ENCODE measurements at places on chromosomes 16 and 17.

DNA sequence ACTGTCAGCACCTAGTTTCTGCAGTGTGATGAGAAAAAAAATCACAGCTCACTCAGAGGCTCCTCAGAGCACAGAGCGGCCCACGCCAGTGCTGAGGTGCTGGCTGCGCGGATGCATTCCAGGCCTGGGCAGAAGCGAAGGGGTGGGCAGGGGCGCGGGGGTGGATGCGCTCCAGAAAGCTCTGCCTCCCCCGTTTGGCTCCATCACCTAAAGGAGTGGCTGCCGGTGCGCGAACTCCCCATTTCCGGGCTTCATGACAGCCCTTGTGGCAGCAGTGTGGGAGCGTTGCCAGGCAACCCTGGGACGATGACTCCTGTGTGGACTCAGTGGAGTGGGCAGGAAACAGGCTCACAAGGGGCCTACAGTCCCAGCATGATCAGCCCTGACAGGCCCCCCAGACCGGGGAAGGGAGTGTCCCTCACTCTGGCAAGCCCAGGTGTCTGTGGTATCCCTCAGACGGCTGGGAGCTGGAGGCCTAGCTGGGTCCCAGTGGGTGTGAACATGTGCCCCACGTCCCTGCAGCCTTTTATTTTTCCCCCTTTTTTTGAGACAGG, 32.8 kb upstream of the NUDT16L1 start:
- DNase-seq = no peak

- peak; percentile 85 for DNase-seq
These were observed 14.4 kb upstream of the CDIPT start for GRCh38 chr16:29877266-29877961.

- DNase-seq = no peak
These were observed 74.5 kb upstream of the HSBP1 start for GRCh38 chr16:83733301-83733700.

DNA sequence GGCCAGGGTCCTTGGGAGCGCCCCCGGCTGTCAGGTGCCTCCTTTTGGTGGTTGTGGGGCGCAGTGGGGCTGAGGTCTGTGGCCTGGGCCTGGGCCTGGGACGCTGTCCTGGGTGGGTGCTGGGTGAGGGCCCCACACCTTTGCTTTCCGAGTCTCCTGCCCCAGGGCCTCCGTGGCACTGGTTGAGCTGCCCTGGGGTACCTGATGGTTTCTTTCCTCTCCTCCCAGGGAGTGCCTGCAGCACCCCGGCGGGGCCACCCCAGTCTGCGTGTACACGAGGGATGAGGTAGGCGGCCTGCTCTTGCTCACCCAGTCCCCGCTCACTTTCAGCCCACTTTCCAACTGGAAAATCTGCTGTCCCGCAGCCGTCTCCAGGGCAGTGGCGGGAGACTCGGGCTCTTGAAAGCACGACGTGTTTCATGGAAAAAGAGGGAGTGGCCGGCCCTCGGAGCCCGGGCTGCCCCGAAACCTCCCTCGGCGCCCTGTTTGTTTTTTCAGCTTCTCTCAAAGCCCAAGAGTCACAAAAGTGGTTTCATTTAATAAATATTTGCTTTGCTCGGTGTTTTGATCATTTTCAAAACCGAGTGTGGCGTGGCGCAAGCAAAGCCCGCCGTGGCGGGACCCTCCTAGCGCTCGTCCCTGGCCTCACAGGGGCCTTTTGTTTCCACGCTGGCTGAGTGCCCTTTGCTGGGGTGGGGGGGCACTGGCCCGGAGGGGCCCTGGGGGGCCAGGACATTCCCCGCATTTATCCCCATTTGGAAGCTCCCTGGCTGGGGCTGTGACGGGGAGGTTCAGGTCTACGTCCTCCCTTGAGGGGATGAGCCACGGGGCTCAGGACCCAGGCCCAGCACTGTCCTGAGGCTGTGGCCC, 17.4 kb downstream of the ASPSCR1 start:
- no peak for DNase-seq

- no peak for DNase-seq
These were observed 76.3 kb downstream of the AMFR start for GRCh38 chr16:56349086-56349415.

DNA sequence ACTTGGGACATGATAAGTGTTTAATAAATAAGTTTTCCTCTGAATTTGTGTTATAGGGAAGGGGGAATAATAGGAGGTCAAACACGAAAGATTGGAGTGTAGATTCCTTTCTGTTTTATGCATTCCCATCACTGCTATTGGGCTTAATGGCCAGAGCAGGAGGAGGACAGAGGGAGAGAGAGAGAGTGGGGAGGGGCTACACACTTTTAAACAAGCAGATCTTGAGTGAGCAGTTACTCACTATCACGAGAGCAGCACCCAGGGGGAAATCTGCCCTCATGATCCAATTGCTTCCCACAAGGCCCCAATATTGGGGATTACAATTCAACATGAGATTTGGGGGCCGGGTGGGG, 505.0 kb downstream of the GRIN2A start:
- no peak for DNase-seq

GRCh38 chr17:68288804-68289203, 2.1 kb downstream of the SLC16A6 start:
- peak; percentile 29 for DNase-seq

DNA sequence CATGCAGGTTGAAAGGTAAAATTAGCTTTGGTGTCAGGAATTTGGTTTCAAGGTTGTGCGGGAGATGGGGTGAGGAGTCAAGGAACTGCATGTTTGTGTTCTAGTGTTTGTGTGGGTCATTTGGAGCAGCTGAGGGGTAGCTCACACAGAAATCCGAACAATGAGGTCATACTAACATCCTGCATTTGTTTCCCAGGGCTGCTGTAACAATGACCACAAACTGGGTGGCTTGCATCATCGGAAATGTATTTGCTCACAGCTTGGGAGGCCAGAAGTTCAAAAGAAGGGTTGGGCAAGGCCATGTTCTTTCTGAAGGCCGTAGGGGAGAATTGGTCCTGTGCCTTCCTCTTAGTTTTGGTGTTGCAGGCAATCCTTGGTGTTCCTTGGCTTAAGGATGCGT, 287.4 kb downstream of the HAPSTR1 start:
- DNase-seq = no peak

GRCh38 chr16:25198021-25198420, 18.7 kb upstream of the AQP8 start:
- DNase-seq = no peak

DNA sequence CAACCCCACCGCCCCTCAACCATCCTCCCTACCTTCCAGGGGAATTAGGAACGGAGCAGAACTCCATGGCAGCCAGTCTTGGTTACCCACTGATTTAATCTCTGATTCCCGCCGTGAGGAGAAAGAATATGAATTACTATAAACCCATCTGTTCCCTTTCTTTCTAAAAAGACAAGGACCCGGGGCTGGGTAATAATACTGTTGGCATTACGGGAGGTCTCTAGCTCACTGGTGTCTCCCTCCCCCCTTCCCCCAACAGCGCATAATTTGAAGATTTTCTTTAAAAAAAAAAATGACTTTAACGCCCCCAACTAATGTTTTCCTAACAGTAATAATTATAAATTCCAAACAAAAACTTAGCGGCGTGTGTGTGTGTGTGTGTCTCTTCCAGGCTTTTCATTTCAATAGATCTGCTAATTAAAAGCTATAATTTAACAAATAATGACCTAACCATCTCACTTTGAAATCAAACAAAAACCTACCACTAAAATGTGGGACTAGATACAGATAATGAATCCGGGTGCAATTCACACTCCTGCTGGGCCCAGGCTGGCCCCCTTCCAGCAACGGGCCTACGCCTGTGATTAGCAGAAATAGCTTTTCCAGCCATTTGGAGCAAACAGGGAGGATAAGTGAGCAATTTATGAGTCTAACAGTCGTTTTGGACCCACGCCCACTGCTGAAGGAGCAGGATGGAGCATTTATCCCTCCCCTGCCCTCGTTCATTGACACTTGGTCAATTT, 18.2 kb upstream of the BHLHA9 start:
- DNase-seq = no peak

GRCh38 chr17:34798581-34798980, 162.7 kb downstream of the CCT6B start:
- DNase-seq = no peak

GRCh38 chr16:86392436-86393152, 117.7 kb upstream of the FOXF1 start:
- no peak for DNase-seq

- no peak for DNase-seq
These were observed 41.0 kb downstream of the LYRM1 start for GRCh38 chr16:20941636-20941926.

DNA sequence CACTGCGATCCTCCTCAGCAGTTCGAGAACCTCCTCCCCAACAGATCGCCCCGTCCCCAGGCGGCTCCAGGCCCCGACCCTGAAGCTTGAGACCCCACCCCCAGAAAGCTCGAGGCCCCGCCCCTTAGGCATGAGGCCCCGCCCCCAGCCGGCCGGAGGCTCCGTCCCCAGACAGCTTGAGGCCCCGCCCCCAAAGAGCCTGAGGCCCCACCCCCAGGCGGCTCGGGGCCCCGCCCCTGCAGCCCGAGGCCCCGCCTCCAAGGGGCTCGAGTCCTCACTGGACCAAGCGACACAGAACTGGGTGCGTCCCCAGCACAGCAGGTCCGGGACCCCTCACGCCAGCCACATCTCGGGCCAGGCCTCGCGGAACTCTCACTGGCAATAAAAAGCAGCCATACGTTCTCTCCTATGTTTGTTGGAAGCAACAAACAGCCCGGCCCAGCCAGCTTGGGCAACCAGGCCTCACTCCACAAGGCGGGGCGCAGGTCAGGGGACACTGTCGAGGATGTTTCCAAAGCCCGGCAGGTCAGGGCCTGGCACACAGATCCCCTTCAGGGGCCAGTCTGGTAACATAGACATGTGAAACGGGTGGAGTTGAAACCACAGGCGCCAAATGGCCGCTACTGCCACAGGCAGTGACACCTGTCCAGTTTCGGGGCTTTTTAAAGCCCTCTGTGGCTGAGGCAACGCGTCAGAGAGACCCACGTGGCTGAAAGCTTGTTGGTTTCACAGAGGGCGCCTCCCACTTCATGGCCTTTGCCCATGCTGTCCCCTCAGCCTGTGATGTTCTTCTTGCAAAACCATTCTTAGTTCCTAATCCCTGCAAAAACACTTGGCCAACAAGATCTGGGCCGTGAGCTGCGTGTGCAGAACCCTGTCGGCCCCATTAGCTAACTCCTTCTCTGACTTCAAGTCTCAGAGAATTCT, 224.2 kb downstream of the PARN start:
- DNase-seq = no peak

DNA sequence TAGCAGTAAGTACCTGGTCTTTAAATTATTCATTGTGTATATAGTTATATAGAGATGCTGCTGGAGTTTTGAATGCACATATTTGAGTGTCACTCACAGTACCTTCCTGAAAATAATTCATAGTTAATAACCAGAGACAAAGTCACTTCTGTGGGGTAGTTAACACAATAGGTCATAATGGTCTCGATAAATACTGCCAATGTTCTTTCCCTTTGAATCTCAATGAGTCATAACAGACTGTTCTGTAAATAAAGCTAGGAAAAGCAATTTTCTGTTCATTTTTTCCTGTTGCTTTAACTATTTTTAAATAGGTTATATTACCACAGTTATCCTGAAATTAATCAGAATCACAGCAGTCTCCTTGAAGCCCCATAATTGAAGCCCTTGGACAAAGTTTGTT, 87.2 kb downstream of the MAP2K4 start:
- DNase-seq = no peak

DNA sequence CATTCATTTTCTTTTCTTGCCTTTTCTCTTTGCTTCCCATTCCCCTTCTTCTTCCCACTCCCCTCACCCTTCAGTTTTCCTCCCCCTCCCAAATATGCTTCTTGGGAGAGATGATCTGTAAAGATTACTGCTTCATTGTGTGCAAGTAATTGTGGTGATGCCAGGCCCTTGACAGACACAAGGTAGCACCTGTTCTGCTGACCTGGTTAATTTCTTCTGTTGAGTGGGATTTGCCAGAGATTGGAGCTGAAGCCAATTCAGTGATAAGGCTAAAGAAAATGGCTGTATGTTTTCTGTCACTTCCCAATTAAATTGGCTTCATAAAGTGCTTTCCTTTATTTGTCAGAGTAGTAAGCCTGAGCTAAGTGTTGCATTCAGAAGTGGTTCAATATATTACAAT, 44.5 kb downstream of the AATF start:
- DNase-seq = peak; percentile 60

DNA sequence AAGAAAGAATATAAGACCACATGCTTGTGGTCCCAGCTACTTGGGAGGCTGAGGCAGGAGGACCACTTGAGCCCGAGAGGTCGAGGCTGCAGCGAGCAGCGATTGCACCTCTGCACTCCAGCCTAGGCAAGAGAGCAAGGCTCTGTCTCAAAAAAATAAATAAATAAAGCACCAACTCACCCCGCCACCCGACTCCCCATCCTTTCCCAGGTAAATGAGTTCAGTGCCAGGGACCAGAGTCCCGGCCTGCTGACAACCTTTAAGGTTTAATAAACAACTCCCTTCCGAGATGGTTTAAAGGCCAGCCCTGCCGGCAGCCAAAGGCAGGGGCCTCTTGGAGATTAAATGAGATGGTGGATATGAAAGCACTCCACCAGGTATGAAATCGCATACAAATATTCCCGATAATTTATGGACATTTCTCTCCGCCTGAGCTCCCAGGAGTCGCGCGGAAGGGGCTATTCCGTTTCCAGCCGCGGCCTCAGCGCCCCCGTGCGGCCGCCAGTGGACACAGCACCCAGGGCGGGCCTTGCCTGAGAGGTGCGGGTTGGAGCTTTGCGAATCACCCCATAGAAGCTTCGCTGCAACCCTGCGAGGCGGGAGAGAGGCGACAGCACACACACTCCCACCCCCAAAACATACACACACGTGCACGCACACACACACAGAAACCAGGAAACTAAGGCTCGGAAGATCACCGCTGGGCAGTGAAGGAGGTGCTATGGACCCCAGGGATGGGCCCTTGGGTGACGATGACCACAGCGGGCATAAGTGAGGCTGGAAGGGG, 4.0 kb upstream of the RPL38 start:
- DNase-seq = peak; percentile 59

DNA sequence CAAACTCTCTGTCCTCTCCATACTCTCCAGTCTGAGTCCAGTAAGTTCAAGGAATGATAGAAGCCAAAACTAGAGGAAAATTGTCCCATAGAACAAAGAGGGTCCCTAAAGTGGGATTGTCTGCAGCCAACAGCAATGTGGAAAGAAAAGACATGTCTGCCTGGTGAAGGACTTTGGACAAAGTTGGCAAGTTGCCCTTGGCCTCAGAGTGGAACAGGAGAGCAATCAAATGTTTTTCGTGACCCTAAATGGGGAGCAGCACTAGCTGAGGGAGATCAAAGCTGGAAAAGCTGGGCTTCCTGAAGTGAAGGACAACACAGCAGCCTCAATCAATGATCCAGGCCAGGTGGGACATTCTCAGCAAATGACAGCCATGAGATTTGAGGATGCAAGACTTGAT, 183.5 kb downstream of the CHD9NB start:
- no peak for DNase-seq

DNA sequence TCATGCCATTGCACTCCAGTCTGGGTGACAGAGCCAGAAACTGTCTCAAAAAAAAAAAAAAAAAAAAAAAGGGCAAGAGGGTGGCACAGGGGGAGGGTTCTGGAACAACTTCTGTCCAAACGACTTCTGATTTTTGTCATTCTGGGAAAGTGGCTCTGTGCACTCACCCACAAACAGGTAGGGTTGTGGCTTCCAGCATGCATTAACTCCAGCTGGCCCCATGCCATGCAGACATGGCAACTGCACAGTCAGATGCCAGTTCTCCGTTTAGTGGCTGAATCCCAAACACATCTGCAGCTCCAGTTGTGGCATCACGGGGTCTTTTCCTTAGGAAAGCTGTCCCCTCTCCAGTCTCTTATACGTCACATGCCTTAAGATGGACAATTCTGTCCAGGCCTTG, 30.3 kb downstream of the B4GALNT2 start:
- no peak for DNase-seq

GRCh38 chr16:1414532-1415260, at the start of gene UNKL:
Gene UNKL (minus strand): TSS chr16:1414704. CDS start chr16:1414691, 13 bp downstream.
- DNase-seq = peak; percentile 36
